ENCODE measurements at places on chromosomes 7 and 10.

DNA sequence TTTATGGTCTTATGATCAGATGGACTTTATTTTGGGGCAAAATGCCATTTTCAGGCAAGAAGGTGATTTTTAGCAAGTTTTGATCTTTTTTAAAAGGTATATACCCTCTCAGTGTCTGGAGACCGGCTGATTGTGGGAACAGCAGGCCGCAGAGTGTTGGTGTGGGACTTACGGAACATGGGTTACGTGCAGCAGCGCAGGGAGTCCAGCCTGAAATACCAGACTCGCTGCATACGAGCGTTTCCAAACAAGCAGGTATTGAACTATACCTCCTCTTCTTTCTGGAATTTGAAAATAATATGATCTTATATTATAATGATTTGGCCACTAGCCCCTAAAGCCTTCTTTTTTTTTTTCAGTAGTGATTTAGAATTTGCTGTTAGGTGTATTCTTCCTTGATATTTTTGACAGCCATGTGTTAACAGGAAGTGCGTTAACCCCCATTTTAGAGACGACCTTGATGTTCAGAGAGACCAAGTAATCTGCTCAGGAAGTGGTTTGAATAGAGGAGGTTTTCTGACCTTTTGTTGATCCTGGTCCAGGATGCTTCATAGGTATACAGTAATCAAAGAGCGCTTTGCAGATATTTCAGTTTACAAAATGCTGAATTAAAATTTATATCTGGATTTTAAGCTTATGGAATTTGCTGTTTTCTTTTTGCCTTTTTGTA, 6.2 kb downstream of the BUB3 start:
- no peak for DNase-seq

GRCh38 chr10:14518149-14518548, 187.4 kb upstream of the FRMD4A start:
- no peak for DNase-seq

GRCh38 chr7:141956084-141956483, 9.3 kb upstream of the CLEC5A start:
- DNase-seq, result peak; percentile 60

DNA sequence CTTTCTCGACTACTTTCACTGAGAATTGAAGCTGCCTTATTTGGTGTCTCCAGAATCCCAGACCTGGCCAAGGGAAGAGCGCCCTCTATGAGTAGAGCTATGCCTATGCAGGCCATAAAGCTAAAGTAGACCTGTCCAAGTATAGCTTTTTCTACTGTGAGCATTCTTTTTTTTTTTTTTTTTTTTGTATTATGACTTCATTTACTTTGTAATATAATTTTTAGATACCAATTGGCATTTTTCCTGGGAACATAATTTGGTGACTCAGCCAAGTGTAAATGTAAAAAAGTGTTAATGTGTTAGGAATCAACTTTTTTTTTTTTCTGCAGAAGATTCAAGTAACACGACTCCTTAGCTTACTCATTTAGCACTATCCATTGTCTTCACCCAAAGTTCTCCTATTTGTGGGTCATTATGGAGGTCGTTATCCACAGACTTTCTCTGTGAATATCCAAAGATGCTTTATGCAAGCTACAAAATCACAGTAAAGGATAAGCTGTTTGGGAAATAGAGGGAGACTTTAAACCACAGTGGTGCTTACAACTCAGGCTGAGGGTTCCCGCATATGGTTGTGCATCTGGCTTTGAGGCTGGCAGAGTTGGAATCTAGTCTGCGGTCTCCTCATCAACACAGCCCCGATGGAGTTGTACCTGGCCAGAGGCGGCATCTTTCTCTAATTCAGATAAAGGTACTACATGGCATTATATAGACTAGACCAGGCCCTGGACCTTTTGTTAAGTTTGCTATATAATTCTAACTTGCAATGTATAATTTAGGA, 1040.2 kb upstream of the SORCS1 start:
- DNase-seq, result peak; percentile 71

GRCh38 chr10:110442746-110443145, 55.0 kb upstream of the DUSP5 start:
- DNase-seq, result no peak

DNA sequence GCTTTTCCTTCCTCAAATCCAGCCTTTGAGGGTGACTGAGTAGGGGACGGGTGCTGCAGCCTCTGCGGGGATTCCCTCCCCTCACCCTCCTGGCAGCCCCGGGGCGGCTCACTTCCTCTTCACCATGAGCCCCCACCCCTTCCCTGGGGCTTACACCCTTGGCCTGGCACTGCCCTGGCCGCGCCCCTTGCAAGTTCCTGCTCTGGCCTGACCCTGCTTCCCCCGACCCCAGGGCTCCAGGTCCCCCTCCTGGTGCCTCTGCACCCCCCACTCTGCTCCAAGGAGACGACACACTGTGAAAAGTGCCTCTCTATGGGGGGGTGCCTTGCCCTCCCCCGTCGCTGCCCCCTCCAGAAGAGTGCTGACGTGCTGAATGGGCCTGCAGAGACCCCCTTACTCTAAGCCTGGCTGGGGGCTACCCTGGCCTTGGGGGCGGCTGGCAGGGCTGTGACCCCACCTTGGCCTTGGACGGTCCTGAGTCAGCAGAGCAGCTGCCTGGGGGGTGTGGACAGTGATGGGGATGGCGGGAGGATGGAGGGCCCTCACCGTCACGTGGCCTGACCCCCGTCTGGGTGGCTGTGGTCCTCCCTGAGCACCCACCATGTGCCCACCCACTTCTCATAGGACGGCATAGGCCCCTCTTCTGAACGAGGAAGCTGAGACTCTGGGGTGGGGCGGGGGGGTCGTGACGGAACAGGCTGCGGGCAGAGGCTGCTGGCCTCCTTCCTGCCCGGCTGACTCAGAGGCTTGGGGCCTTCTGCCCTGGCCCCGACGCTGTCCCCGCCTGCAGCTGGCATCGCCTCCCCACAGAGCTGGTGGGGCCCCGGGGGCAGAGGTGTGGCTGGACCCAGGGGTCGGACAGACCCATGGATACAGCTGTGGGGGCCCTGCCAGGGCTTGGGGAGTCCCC, 9.8 kb downstream of the LFNG start:
- DNase-seq, result no peak

DNA sequence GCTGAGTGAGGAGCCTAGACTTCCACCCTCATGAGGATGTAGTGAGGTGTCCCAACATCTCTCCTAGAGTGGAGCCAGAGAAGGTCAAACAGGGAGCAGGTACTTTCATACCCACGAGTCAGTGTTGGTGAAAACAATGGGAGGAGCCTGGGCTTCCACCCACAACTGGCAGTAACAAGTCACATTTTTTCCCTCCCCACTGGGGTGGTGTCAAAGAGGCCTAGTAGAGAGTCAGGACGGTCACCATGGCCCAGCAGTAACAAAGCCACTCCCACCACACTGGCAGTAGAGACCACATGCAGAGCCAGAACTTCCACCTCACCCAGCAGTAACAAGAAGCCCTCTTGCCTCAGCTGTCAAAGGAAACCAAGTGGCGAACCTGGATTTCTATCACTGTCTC, 280.2 kb upstream of the IMMP2L start:
- DNase-seq, result no peak

DNA sequence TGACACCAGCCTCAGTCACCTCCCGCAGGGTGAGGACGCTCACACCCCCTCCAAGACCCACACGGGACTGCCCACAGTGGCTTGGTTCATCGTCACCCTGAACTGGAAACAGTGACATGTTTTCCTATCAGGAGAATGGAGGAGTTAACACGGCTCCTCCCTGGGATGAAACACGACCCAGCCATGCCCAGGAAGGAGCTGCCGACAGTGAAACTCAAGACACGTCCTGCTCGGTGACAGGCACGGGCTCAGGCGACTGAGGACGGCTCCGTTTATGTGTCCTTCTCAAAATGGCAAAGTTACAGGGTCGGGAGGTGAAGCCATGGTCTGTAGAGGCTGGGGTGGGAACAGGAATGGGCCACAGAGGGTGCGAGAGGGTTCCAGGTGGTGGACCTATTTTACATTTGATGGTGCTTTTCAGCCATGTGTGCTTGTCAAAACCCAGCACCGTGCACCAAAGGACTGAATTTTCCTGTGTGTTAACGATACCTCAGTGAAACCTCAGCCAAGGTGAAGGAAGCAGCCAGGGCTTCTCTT, 272.4 kb downstream of the ADARB2 start:
- no peak for DNase-seq

- peak; percentile 97 for DNase-seq
Observed at GRCh38 chr7:100509231-100509630, 25.5 kb downstream of the NYAP1 start.

- DNase-seq, result no peak
Observed at GRCh38 chr10:1553951-1554350, 183.4 kb downstream of the ADARB2 start.

- DNase-seq, result no peak
Observed at GRCh38 chr7:66308411-66308810, 103.3 kb downstream of the TPST1 start.

DNA sequence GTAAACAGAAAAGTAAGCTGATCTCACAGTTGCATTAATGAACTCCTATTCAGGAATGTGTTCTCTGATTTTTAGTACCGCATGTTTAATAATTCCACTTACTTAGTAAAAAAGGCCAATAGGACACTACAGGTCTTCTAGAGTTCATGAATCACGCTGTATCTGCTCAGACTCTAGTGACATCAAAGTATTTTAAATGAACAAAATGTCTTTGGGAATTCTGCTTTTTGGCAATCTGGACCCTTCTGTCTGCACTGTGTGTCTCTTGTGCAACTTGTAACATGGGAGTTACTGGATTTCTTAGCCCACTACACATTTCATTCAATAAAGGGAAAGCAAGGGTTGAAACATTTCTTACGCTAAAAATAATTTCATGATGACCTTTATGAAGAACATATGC, 50.2 kb downstream of the RABGEF1 start:
- no peak for DNase-seq

DNA sequence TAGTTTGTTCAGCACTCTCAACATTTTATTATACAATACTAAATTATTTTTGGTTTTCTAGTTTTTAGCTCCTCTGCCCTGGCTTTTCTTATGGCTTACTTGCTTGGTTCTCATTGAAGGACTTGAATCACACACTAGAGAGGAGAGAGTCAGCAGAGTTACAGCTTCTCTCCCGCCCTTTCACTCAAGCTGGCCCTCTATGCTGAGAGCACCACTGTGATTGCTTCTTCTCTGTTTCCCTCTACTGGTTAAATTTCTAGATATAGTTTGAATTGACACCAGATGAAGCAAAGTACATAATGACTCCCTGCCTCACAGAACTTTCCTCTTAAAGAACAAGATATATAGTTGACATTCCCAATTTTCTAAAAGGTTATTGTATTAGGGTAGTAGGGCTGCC, 767.3 kb upstream of the SORCS1 start:
- no peak for DNase-seq

DNA sequence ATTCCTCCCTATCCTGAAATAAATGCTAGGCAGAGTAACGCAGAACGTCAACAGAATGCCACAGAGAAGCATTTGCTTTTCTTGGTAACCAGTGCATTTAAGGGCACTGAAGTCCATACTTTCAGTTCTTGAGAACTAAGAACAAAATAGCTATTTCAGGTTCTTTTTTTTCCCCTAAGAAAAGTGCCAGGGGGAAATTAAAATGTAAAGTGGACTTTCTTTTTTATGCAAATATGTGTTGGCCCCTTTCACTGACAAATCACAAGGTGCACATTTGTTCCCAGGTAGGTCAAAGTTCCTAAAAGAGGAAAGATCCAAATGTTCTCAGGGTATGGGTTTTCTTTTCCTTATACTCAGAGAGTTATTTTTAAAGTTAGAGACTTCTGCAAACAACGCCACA, 151.5 kb downstream of the HPSE2 start:
- DNase-seq, result no peak

- DNase-seq, result no peak
Observed at GRCh38 chr7:64101943-64102655, 56.9 kb downstream of the ZNF727 start.

GRCh38 chr7:92698237-92698841, 108.1 kb upstream of the FAM133B start:
- peak; percentile 82 for DNase-seq

GRCh38 chr10:69696073-69696731, 66.2 kb downstream of the FAM241B start:
- peak; percentile 92 for DNase-seq

GRCh38 chr10:100158044-100158805, 27.6 kb downstream of the ERLIN1 start:
- DNase-seq, result peak; percentile 25

DNA sequence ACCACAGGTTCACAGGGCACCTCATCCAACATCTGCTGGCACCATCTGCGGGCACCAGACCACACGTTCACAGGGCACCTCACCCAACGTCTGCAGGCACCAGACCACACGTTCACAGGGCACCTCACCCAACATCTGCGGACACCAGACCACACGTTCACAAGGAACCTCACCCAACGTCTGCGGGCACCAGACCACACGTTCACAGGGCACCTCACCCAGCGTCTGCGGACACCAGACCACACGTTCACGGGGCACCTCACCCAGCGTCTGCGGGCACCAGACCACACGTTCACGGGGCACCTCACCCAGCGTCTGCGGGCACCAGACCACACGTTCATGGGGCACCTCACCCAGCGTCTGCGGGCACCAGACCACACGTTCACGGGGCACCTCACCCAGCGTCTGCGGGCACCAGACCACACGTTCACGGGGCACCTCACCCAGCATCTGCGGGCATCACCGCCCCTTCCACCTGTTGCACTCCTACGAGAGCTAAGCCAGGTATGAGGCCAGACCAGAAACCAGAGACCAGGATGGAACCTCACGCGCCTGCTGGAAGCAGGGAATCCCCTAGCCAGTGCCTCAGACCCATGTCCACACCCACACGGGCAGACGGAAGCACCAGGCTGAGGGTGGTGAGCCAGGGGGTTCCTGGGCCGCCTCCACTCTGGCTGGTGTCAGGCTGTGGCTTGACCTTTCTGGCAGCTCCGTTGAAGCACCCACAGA, 182.8 kb downstream of the MAD1L1 start:
- DNase-seq, result no peak

GRCh38 chr7:3294432-3295100, 6.5 kb upstream of the SDK1 start:
- DNase-seq, result peak; percentile 22

DNA sequence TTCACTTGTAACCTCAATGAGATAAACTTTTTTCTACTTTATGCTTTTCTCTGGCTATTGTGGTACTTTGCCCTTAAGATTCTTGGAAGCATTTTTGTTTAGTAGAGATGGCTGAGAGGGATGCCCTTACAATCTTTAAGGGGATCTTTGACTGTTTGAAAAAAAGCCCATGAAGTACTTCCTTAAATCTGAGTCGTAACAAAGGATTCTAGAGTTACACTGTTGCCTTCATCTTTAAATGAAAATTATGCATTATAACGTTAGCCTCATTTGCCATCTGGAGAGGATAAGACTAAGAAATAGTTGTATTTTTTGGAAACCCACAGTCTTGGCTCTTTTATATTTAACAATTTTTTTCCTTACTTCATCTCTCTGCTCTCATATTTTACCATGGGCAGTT, 37.8 kb upstream of the FZD1 start:
- no peak for DNase-seq

All from bronchial epithelial cell (primary cell).